ENCODE measurements at places on chromosomes 5 and 9.

GRCh38 chr5:79172269-79172668 is 60.7 kb downstream of the BHMT start:
- DNase-seq: no peak

- DNase-seq: no peak
Measured at GRCh38 chr5:1907616-1908015, 24.9 kb upstream of the IRX4 start.

- no peak for DNase-seq
Measured at GRCh38 chr9:88433583-88434255, 45.5 kb downstream of the SPIN1 start.

- DNase-seq: no peak
Measured at GRCh38 chr9:96219900-96220257, 82.1 kb downstream of the HSD17B3 start.

GRCh38 chr5:156762771-156763170 is 87.3 kb upstream of the PPP1R2B start:
- DNase-seq: no peak

Data from MCF 10A (cell line).